ENCODE measurements at places on chromosomes 5 and 9.
A peak's percentile ranks its signal among the peaks of the same experiment; 100 is the strongest.

DNA sequence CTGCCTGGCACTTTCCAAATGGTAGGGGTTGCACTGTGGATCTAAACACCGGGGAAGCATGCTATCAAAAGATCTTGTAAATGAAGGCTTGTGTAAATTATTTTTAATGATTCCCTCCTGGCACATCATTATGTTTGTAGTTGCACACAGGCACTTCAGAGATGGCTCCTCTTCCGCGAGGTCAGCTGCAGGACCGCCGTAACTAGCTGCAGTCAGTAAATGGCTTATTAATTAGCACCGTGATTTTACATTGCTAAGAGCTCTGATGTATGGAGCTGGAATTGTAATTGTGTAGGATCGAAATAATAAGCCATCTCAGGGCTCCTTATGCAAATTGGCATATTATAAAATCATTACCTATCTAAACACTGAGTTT is 397.6 kb upstream of the IRX1 start:
- no peak for DNase-seq

DNA sequence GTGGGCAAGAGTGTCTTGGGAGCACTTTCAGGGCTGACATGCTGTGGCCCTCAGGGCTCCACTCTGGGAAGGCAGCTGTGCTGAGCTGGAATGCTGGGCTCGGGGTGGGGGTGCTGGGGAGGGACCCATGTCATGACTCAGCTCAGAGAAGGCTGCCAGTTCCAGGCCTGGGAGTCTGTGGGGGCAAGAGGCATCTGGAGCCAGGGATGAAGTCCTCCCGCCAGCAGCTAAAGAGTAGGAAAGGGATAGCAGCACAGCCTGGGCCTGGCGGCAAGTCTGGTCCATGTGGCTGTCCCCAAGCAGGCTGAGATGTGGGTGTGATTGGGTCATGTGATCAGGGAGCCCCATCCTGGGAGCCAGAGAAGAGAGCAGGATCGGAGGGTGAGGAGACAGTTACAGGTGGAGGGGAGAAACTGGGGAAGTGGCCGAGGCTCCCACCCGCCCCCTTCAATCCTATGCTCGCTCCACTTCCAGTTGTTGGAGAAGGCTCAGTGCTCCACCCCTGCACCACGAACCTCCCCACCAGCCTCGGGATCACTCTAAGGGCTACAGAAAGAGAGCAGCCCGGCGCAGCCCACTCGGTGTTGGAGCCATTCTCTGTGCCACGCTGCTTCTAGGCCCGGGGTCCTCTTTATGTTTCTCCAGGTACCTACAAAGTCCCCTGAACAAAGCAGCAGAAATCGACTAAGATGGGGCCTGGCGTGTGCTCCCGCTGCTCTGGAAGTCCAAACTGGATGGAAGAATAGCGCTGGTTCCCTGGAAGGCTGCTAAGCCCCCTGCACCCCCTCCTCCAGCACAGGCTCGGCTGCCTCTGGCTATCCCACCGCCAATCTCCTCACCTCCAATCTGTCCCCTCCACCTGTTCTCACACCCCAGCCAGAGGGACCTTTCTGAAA is 12.0 kb downstream of the PDGFRB start:
- peak; percentile 78 for DNase-seq

DNA sequence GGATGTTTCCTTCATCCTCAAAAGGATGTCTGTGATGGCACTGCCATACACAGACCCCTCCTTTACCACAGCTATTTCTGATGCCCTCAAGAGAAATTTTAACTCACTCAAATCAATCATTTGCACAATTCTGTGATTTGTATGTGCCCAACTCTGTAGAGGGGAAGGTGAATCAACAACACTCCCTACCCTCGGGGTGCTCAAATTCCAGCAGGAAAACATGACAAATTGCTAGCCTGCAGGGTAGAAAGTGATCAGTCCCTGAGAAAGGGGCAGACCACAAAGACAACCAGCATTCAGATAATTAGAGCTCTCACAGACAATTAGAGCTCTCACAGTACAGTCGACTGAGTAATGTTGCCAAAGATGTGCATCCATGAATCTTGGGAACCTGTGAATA is 45.3 kb upstream of the FOXE1 start:
- no peak for DNase-seq

GRCh38 chr9:77084094-77084493 is 64.6 kb downstream of the FOXB2 start:
- no peak for DNase-seq

DNA sequence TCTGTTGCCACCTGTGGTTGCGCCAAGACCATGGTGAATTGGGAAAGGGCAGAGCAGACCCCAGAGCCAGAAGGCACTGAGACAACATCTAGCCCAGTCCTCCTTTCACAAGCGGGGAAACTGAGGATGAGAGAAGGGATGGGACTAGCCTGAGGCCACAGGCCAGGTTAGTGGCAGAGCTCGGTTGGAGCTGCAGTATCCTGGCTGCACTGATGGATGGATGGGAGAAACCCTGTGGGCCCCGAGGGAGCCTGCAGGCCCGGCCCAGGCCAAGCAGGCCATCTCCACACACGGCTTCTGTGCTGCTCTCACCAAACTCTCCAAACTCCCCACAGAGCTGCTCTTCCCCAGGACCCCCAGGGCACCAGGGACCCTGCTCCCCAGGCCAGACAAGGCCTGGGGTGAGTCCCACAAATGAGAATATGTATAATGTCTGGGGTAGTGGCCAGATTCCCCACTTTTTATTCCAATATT is 60.2 kb downstream of the TSTD2 start:
- no peak for DNase-seq

DNA sequence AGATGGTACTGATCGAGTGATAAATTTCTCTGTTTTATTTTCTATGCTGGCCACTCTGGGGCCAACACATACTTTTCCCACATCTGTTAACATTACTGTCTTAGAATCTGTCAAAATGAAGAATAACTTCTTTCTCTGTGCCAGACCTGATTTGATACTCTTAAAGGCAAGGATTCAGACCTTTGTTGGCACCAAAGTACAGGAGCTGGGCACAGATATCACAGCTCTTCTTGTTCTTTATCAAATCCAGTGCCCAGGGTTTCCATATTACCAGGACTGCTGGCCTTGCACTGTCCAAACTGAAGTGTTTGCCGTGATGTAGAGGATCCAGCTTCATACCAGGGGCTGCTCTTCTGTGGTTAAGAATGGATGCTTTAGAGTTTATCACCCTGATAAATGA is 20.9 kb downstream of the ZNF474 start:
- DNase-seq = no peak

DNA sequence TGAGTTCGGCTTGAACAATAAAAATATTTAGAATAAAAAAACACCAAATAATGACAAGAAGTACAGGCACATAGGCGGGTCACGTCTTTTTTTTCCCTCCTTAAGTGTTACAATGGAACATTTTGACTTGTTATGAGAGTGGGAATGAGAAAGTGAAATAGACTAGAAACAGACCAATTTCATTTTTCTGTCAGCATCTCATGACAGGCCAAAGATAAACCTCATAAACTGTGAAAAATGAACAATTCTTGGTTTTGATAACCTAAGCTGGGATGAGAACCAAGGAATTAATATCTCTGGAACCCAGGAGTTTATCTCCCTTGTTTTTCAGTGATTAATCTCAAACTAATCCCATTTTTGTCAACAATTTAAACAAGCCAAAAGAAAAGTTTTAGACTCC is 299.5 kb downstream of the SLIT3 start:
- DNase-seq = no peak

- no peak for DNase-seq
These were observed 50.6 kb downstream of the FBXL7 start for GRCh38 chr5:15550502-15551112.

DNA sequence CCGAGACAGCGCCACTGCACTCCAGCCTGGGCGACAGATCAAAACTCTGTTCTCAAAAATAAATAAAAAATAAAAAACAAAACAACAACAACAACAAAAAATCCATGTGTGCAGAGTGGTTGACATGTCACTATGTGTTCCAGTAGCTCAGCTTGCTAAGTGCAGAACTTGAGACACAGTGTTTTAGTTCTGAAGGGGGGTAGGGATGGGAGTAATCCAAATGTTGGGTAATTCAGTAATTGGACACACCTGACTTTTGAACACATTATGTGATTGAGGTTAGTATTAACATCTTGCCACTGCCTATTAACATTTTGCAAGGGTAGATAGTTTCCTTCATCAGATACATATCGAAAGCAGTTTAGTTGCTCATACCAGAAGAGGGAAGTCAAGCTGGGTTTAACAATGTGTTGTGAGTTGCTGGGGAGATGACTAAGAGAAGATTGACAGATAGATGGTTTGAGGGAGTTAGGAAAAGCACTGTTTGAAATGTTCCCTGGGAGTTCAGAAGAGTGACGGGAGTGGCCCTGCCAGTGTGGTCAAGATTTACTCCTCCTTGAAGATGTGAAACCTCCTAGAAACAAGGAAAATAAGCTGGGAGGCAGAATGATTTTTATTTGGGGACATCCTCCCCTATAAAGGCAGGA is 928 bp downstream of the HACD4 start:
- no peak for DNase-seq

- no peak for DNase-seq
These were observed 145.7 kb downstream of the CWC27 start for GRCh38 chr5:64914396-64914795.

Measured in ureter (tissue), 1 donor.